Activated naive CD4-positive, alpha-beta T cell treated with anti-CD3 and anti-CD28 coated beads, Interleukin-2, amount 50 U/mL, for 72 hours (primary cell): ENCODE measurements at places on chromosomes 6 and 20. TPM values are rescaled to one million over a fixed set of nuclear protein-coding genes. Genes with fewer than 3 reads are reported as not detected.

Gene CRISP2
- total RNA-seq: not detected

Gene UNC5CL
- 5.1 TPM for total RNA-seq

- DNase-seq: no peak
Observed at GRCh38 chr20:48717095-48717672, 110.6 kb downstream of the PREX1 start.

DNA sequence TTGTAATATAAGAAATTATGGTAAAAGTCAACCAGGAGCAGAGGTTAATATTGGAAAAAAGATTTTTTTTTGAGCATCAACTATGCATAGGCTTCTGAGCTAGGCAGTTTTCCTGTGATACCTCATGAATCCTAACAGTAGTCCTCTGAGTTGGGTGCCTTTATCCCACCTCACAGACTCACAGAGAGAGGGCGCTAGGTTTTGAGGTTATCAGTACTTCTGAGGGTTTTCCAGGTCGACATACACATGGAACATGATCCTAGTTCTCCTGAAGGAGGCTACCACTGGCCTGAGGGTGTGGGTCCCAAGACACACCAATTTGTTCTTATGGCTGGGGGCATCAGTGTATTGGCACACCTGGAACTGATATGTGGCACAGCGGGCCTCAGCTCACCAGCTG is 358.8 kb upstream of the JAG1 start:
- no peak for DNase-seq
